ENCODE measurements at places on chromosomes 7 and 10.

DNA sequence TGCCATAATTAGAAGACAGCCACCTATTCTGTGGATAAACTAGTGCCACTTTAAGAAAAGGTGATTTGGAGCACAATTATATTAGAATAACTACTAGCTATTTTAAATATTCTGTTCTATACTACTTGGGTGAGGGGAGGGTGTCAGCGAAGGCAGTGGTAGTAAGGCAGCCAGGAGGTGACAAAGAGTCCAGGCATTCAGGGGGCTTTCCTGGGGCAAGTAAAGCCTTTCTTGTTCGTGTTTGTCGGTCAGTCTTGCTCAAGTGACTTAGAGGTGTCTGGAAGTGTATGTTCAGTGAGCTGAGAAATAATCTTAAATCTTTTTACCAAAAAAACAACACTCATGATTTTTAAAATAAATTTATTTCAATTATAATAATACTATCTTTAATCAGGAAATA, 34.4 kb downstream of the ADD3 start:
- no peak for DNase-seq

DNA sequence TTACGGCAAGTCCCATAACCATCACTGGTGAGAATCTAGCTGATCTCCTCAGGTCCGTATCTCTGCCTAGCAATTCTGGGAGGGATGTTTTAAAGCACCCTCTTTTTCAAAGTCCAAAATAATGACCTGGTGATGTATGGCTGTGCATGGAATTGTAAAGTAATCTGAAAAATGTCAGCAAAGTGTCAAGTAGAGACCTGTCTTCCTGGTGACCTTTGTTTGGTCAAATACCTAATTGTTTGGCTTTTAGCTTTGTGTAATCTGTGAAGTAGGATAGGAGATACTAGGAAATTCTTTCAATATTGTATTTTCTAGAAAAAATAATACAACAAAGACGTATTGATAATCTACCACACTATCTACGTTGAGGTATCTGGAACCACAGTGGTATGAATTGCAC, 51.0 kb downstream of the ABCB5 start:
- no peak for DNase-seq

GRCh38 chr10:79927111-79927828, 21.6 kb downstream of the SFTPD start:
- DNase-seq, result no peak

DNA sequence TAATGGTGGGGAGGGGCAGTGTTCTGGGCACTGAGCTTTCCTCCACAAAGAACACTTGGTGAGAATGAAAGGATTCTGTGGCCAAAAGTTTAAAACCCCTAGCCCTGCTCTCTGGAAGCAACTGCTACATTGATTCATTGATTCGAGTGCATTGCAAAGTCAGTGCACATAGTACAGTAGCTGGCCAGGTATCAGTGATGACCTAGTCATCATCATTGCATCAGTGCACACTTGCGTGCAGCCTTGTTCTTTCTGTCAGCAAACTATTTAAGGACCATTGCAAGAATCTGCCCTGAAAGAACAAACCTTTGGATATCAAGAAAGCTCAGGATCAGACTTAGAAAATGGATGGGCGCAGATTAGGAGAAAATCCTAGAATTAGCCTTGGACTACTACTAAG, 47.4 kb downstream of the CUL1 start:
- no peak for DNase-seq

GRCh38 chr10:16945593-16945992, 128.4 kb upstream of the RSU1 start:
- no peak for DNase-seq

DNA sequence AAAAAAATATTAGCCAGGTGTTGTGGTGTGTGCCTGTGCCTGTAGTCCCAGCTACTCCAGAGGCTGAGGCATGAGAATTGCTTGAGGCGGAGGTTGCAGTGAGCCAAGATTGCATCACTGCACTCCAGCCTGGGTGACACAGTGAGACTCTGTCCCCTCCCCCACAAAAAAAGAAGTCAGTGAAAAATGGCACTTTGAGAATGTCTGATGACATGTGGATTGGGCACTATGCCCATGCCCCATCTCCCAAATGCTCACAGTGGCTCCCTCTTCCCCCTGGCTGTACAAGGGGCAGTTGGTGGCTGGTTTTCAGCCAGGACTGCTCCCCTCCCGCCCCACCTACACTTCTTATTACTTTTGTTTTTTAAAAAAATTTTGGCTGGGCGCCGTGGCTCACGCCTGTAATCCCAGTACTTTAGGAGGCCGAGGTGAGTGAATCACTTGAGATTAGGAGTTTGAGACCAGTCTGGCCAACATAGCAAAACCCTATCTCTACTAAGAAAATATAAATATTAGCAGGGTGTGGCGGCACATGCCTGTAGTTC, 26.1 kb downstream of the IL15RA start:
- DNase-seq, result no peak

DNA sequence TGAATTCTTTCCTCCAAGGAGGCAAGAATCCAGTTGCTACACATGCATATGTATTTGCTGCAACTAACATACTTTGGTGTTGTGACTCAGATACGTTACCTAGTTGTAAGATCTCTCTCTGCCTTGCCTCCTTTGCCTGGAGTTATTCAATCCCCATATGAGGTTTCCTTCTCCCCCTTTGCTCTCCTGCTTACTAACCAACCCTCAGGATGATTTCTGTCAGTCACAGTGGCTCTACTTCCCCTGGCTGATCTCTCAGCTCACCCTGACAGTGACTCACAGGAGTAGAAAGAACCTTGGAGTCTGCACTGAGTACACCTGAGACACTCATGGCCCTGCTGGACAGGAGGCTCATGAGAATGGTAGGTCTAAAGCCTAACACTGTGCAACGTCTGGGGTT, 92.0 kb downstream of the TMEM106B start:
- DNase-seq, result no peak

- DNase-seq, result no peak
Measured at GRCh38 chr7:1818575-1819258, 148.6 kb downstream of the ELFN1 start.

GRCh38 chr7:150380463-150380862, 1.3 kb downstream of the ZNF775 start:
- no peak for DNase-seq

DNA sequence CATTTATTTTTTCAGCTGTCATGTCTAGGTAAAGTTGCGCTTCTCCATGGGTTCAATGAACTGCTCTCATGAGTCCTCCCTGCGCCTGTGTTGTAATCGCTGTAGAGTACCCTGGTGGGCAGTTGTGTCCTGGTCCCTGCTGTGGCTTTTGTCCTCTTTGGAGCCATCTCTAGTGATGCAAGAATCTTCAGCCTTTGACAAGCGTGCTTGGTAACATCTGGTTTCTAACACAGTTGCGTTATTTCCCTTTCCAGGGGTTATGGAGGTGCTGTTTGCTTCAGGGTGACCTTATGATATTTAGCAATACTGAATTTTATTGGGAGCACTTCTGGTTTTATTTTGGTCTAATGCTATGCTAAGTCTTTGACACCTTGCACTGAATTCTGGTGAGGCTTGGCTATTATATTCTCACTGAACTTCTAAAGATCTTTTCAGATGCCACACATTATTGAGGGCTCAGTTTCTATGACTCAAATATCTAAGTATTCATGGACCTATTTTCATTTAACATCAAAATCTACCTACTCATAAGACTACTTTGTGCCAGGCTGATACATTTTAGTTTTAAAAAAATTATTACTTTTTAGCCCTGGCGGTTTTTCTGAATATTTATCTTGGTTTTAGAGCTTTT, 88.6 kb downstream of the FANK1 start:
- DNase-seq, result no peak

- no peak for DNase-seq
Measured at GRCh38 chr10:79084972-79085597, 16.3 kb downstream of the ZMIZ1 start.

DNA sequence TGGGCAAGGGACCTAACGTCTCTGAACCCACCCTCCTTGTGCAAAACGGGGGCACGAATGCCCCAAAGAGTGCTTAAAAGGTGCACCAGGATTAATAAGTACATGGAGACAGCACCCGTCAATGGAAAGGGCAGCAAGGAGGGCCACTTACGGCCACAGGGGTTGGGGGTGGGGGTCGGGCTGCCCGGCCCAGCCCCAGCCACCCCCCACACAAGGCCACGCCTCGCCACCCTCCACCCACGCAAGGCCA, 213.4 kb downstream of the MAD1L1 start:
- DNase-seq, result no peak

GRCh38 chr10:60646966-60647796, 131.1 kb upstream of the CDK1 start:
- DNase-seq, result peak; percentile 22

All from transverse colon (tissue), 4 donors.